ENCODE measurements at places on chromosomes 11 and 22. TPM values are rescaled to one million over a fixed set of nuclear protein-coding genes. Genes with fewer than 3 reads are reported as not detected.

GRCh38 chr11:36750349-36750748, 152.3 kb upstream of the RAG2 start:
- DNase-seq, result no peak

DNA sequence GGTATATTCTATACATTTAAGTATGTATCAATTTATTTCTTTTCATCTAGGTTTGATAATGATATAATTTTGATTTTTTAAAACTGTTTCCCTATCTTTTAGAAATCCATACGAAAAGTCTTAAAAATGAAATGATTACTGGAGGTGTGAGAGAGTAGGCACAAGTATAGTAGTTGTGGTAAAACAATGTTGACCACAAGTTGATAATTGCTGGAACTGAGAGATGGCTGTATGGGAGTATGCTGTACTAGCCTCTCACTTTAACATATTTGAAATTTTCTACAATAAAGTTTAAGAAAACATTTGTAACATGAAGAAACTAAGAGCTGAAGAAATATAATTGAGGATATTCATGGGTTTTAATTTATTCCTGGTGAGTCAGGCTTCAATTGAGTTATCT, 30.0 kb downstream of the FSHB start:
- no peak for DNase-seq

DNA sequence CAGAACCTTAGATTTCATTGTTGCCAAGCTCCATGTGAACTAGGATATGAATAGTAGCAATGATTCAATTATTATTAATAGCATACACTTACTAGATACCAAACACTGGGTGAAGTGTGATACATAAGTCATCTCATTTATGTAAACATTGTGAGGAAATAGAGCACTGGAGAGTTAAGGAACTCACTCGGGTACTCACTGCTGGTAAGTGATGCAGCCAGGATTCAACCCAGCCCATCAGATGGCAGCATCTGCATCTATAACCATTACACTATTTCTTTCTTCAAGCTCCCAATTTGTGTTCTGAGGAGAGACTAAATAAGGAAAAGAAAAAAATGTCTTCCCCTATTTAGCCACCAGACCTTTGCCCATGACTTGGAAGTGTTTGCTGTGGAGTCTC, 10.2 kb upstream of the ALG8 start:
- DNase-seq, result no peak

- DNase-seq, result no peak
Measured at GRCh38 chr11:116736763-116737162, 36.0 kb downstream of the BUD13 start.

The P2RX6 gene
- 0.76 TPM for total RNA-seq

The TBCEL gene
- total RNA-seq, result 12.1 TPM

The DEUP1 gene
- not detected for total RNA-seq

The IL18 gene
- 6.8 TPM for total RNA-seq

The XRCC6 gene
- 89.1 TPM for total RNA-seq
